Chondrocyte (in vitro differentiated cells): ENCODE measurements at places on chromosomes 12 and 14. TPM values are rescaled to one million over a fixed set of nuclear protein-coding genes. Genes with fewer than 3 reads are reported as not detected.

DNA sequence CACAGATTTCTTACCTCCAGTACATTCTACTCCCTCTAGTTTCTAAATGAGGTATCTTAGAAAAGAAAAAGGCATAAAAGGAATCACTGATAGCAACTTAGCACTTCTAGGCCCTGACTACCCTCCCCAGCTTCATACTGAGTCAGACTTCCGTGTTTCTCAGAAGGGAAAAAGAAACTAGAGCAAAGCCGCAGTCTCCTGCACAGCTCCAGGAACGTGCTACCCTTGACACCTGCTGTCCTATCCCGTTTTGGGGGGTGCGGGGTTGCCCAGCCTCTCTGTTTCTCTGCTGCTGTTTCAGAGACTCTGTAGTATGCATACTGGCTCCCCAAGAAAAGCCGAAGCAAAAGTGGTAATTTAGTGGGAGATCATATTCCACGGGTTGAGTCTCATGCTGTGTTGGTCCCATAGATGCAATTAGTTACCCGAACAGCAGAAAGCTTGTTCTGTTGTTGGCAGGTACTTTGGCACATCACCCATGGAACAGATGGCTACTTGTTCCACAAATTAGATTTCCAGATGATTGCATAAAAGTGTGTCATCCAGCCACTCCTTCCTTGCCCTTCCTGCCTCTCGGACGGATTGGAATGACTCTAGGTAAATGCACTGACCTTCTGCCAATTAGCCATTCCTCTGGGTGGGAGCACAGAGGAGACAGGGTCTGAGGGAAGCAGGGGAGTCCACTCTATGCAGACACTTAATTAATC lies 438.1 kb downstream of the FUT8 start:
- H3K27me3 ChIP-seq = peaks cover 8% of the 10 kb centered on the region
- no peak overlapping the region for H3K4me3 ChIP-seq
- no peaks in the 10 kb centered on the region for H3K36me3 ChIP-seq

- no peak for DNase-seq
- H3K36me3 ChIP-seq = peaks cover 2% of the 10 kb centered on the region
- H3K4me3 ChIP-seq = no peak overlapping the region
- H3K4me1 ChIP-seq = no peaks in the 10 kb centered on the region
- H3K27me3 ChIP-seq = no peaks in the 10 kb centered on the region
These were observed 156.5 kb upstream of the PLEKHG7 start for GRCh38 chr12:92546259-92546634.

DNA sequence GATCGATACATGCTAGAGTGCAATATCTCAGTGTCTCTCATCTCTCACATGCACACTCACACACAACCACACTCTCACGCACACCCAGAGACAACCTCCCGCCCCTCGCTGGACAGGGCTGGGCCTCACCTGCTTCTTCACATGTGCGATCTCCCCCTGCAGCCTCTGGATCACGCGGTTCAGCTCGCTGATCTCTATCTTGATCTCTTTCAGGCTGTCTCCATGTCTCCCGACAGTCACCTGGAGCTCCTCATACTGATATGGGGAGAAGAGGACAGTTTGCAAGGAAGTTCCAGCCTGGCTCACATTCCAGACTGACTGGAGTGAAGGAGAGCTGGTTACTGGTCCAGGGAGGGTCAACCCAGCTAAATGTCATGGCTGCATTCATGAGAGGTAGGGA lies 4.4 kb downstream of the KRT2 start:
- H3K4me1 ChIP-seq = no peaks in the 10 kb centered on the region
- DNase-seq = no peak
- no peak overlapping the region for H3K27ac ChIP-seq

DNA sequence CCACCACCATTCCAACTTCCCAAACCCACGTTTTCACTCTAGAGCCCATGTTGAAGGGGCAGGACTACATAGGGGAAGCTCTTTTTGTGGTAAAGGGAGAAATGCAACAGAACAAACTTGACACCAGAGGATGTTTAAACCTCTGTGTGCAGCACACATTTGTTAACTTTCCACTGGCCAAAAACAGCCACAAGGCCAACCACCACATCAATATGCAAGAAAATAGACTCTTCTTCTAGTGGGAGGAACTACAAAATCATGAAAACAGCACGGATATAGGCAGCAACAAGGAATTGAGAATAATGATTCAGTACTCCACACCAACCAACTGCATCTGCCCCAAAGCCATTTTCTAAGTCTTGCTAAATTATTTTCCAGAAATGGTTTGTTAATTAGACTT lies 66.3 kb upstream of the CEP83 start:
- no peak overlapping the region for H3K27ac ChIP-seq
- H3K27me3 ChIP-seq = peaks cover 43% of the 10 kb centered on the region
- DNase-seq = no peak

DNA sequence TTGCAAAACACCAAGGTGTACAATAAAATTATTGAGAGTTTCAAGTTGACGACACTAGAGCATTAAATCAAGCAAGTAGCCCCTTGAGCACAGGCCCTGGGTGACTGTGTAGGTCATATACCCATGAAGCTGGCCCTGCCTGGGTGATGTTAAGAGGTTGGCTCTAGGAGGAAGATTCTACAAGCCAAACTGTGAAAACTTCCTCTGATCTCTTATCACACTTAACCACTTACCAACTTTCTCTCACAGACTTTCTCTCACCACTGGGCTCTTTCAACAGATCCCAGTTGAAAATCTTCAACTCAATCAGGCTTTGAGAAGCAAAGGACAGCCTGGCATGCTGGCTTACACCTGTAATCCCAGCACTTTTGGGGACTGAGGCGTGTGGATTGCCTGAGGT lies 186.9 kb upstream of the BTG1 start:
- H3K27ac ChIP-seq = no peak overlapping the region
- DNase-seq = no peak
- H3K36me3 ChIP-seq = no peaks in the 10 kb centered on the region
- peaks cover 5% of the 10 kb centered on the region for H3K4me1 ChIP-seq

DNA sequence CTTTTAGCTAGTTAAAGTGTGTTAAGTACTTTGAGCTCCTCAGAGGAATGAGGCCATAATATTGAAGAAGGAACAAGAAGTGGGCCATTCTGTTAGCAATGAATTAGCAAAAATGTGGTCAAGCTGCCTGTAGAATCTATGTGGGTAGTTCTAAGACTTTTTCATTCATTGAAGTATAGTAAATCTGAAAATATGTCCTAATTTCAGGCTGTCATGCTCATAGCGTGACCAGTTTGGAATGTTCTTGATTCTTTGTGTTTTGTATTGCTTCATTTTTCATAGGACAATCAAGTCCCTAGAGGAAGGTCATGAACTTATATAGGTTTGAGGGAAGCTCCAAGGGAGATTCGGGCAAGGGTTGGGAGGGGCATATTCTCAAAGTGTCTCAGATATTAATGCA lies 11.4 kb downstream of the ATP23 start:
- no peaks in the 10 kb centered on the region for H3K27me3 ChIP-seq
- H3K4me1 ChIP-seq = peaks cover 4% of the 10 kb centered on the region
- H3K36me3 ChIP-seq = peaks cover 15% of the 10 kb centered on the region
- no peak for DNase-seq
- no peak overlapping the region for H3K4me3 ChIP-seq

DNA sequence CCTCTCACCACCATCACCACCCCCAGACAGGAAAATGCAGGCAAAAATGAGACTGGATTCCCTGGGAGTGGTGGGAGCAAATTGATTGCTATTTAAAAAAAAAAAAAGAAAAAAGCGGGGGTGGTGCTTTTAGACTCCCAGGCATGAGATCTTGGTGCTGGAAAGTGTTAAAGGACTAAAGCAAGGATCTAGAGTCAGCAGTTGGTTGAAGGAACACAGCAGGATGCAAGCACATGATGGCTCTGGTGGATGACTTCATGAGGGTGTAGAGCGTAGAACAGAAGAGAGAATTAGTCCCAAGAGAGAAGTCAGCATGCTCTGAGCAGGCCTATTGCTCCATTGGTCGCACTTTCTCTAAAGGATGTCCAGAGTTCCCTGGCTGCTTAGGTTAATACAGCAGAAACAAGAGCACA lies 183.8 kb upstream of the HMGA2 start:
- H3K27ac ChIP-seq = no peak overlapping the region
- DNase-seq = no peak
- H3K4me3 ChIP-seq = no peak overlapping the region
- H3K4me1 ChIP-seq = peaks cover 18% of the 10 kb centered on the region
- H3K36me3 ChIP-seq = no peaks in the 10 kb centered on the region

DNA sequence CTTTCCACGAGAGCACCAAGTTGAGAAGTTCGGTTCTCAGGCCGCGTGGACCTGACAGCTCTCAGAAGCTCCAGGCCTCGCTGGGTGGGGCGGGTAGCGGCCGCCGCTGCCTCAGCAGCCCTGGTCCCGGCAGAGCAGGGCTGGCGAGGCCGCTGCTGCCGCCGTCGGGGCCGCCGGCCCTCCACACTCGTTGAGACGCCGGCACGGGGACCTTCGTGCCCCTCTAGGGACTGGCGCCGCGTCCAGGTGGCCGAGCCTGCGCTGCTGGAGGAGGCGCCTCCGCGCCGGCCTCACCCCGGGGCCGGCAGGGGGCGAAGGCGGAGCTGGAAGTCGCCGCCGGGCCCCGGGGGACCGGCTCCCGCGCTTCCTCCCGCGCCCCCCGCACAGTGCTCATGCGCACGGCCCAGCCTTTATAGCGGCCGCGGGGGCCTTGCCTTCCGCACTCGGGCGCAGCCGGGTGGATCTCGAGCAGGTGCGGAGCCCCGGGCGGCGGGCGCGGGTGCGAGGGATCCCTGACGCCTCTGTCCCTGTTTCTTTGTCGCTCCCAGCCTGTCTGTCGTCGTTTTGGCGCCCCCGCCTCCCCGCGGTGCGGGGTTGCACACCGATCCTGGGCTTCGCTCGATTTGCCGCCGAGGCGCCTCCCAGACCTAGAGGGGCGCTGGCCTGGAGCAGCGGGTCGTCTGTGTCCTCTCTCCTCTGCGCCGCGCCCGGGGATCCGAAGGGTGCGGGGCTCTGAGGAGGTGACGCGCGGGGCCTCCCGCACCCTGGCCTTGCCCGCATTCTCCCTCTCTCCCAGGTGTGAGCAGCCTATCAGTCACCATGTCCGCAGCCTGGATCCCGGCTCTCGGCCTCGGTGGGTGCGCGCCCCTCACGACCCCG lies at the start of gene COCH:
Gene COCH, plus strand, starts transcription at position 440 of the 879 bp plus-strand sequence. Its CDS starts 380 bp downstream, at position 820.
- peak; percentile 89 for DNase-seq
- peak within 1 kb of the TSS; percentile 70 for H3K4me3 ChIP-seq
- H3K36me3 ChIP-seq = peaks cover 1% of the 10 kb centered on the region
- no peak within 1 kb of the TSS for H3K27ac ChIP-seq

GRCh38 chr12:24482882-24483604 lies 465.9 kb downstream of the BCAT1 start:
- no peak overlapping the region for H3K4me3 ChIP-seq
- DNase-seq = no peak
- H3K27ac ChIP-seq = no peak overlapping the region
- H3K27me3 ChIP-seq = no peaks in the 10 kb centered on the region
- peaks cover 56% of the 10 kb centered on the region for H3K4me1 ChIP-seq

DNA sequence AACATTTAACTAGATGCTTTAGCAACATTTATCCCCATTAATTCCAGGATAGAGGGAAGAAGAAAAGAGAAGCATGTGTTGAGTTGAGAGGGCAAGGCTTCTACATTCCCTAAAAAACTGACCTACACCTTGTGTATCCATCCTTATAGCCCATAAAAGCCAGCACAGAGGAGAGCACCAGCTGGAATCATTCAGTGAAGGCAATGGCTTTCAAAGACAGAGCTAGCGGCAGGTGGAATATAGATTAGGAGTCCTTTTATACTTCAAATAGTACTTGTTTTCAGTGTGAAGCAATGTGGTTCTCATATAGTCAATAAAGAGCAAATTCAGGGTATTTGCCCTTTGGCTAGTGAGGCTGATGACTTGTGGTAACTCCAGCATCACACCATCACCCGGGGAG lies 94.4 kb downstream of the TBC1D30 start:
- H3K4me3 ChIP-seq = no peak overlapping the region
- no peaks in the 10 kb centered on the region for H3K36me3 ChIP-seq
- no peak overlapping the region for H3K27ac ChIP-seq

- no peaks in the 10 kb centered on the region for H3K27me3 ChIP-seq
- peak overlapping the region; percentile 89 for H3K27ac ChIP-seq
- H3K36me3 ChIP-seq = peaks cover 4% of the 10 kb centered on the region
- no peak overlapping the region for H3K4me3 ChIP-seq
- no peak for DNase-seq
These were observed 70.4 kb downstream of the NCOR2 start for GRCh38 chr12:124497039-124497438.

DNA sequence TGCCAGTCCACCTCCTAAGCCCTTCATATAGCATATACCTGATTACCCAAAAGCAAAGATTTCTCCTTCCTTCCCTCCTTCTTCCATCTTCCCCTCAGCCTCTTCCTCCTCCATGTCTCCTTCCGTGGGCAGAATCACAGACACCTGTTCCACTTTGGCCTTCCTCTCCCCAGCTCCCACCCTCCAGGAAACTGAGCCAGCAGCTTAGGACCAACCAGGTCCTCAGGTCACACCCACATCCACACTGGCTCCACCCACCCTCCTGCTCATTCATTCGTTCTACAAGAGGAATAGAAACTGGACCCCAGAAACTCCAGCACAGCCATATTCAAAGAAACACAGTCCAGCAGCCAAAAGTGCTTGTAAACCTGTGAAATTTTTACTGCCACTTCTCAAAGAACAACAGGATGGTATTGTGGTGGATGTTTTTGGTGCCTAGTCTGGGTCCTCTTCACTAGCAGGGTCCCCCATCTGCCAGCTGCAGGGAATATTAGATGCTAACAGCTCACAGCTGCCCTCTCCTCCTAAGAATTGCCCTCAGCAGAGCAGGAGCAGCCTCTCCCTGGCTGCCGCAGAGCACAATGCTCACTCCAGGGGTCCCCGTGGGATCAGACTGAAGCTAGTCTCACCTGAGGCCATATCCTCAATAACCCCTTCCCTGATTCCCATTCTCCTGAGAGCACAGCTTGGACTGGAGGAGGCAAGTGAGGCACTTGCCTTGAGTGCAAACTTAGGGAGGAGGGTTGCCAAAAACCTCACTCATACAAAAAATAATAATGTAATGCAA lies 18.4 kb downstream of the CMKLR1 start:
- H3K4me1 ChIP-seq = peaks cover 33% of the 10 kb centered on the region
- DNase-seq = no peak
- H3K36me3 ChIP-seq = peaks cover 23% of the 10 kb centered on the region
- no peak overlapping the region for H3K27ac ChIP-seq
- H3K4me3 ChIP-seq = no peak overlapping the region

- peaks cover 23% of the 10 kb centered on the region for H3K4me1 ChIP-seq
- no peak for DNase-seq
- H3K27me3 ChIP-seq = no peaks in the 10 kb centered on the region
- H3K4me3 ChIP-seq = no peak overlapping the region
These were observed 20.4 kb upstream of the NID2 start for GRCh38 chr14:52089218-52089617.

DNA sequence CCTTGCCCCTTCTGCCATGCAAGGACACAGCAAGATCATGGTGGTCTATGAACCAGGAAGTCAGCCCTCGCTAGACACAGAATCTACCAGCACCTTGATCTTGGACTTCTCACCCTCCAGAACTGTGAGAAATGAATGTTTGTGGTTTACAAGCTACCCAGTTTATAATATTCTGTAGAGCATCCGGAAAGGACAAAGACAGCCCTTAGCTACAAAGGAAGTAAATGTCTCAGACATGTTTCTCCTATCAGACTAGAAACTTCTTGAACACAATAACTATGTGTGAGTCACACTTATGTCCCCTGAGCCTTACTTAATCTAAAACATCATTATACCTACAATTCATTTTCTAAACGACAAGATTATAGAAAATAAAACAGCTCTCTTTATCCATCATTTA lies 176.7 kb downstream of the KLHL28 start:
- no peak overlapping the region for H3K4me3 ChIP-seq
- DNase-seq = no peak
- H3K4me1 ChIP-seq = no peaks in the 10 kb centered on the region
- no peaks in the 10 kb centered on the region for H3K36me3 ChIP-seq
- no peak overlapping the region for H3K27ac ChIP-seq

Gene GPX2
- total RNA-seq = not detected in 3 replicates

Gene GLI1
- 6.2 to 8.3 TPM (median 6.8 TPM) in 3 replicates for total RNA-seq

Gene LRTM2
- not detected in 3 replicates for total RNA-seq

Gene TAC3
- not detected in 3 replicates for total RNA-seq

Gene GDF3
- not detected in 3 replicates for total RNA-seq
